ENCODE measurements at places on chromosomes 12 and 14. TPM values are rescaled to one million over a fixed set of nuclear protein-coding genes. Genes with fewer than 3 reads are reported as not detected.
A peak's percentile ranks its signal among the peaks of the same experiment; 100 is the strongest.

Gene SLC39A5
- 1.8 TPM for total RNA-seq

DNA sequence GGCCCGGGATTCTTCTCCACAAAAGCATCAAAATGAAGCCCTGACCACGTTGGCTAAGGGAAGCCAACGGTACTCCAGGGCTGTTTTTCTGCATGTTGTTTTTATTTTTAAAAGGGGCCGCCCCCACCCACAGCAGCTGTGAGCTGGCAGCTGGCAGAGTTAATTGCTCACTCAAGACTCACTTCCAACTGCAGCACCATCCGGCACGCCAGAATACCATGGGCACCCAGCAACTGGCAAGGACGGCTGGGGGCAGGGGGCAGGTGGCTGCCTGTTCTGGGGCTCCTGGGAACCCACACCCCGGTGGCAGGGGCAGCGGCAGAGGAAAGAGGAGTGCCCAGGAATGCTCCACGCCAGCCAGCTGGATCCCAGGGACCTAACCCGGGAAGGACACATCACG is 44.3 kb downstream of the NCOR2 start:
- H3K27ac ChIP-seq = no peak overlapping the region
- H3K27me3 ChIP-seq = no peaks in the 10 kb centered on the region
- peaks cover 4% of the 10 kb centered on the region for H3K36me3 ChIP-seq
- peaks cover 47% of the 10 kb centered on the region for H3K4me1 ChIP-seq
- no peak overlapping the region for H3K4me3 ChIP-seq
- DNase-seq = peak; percentile 35

- H3K4me3 ChIP-seq = peak overlapping the region; percentile 98
- no peaks in the 10 kb centered on the region for H3K27me3 ChIP-seq
- H3K36me3 ChIP-seq = peaks cover 46% of the 10 kb centered on the region
- peak; percentile 69 for DNase-seq
These were observed 5.1 kb downstream of the ARHGDIB start for GRCh38 chr12:14956024-14956891.

- peak; percentile 40 for DNase-seq
- no peaks in the 10 kb centered on the region for H3K27me3 ChIP-seq
- peaks cover 6% of the 10 kb centered on the region for H3K36me3 ChIP-seq
- H3K4me1 ChIP-seq = peaks cover 57% of the 10 kb centered on the region
- H3K4me3 ChIP-seq = peak overlapping the region; percentile 91
- H3K27ac ChIP-seq = peak overlapping the region; percentile 57
These were observed 3.1 kb downstream of the DIP2B start for GRCh38 chr12:50507930-50508329.

- peaks cover 6% of the 10 kb centered on the region for H3K36me3 ChIP-seq
- H3K27ac ChIP-seq = no peak overlapping the region
- no peaks in the 10 kb centered on the region for H3K27me3 ChIP-seq
- no peak overlapping the region for H3K4me3 ChIP-seq
These were observed 41.9 kb downstream of the MMAB start for GRCh38 chr12:109531411-109531810.

- H3K36me3 ChIP-seq = peaks cover 5% of the 10 kb centered on the region
- H3K4me1 ChIP-seq = peaks cover 18% of the 10 kb centered on the region
- peak overlapping the region; percentile 82 for H3K27ac ChIP-seq
- peak; percentile 60 for DNase-seq
These were observed 593 bp downstream of the CFL2 start for GRCh38 chr14:34713681-34714319.

DNA sequence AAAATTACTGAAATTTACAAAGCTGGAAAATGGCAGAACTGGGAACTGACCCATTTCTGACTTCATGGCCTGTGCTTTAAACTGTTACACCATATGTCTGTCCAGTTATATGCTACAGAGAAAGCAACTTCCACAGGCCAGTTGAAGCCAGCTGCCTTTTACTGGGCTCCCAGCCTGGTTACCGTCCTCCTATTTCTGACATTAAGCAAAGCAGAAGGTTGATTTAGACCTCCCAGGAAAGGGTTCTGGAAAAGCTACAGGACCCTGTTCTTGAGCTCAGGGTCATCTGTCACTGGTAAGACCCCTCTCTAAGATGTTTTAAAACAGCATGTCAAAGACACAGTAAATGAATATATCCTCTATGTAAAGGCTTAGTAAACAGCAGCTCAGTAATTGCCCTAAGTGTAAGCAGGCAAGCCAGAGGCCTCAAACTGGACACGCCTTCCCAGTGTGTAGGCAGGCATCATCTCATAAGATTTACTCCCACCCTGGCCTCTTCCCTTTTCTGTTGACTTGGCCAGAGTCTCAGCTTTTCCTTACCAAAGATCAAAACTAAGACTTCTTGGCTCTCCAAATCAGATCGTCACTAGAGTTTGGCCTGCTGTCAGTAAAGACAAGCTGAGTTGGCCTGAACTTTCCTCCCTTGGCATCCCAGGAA is 55.4 kb upstream of the RNU6-8 start:
- H3K27me3 ChIP-seq = no peaks in the 10 kb centered on the region
- H3K4me1 ChIP-seq = peaks cover 10% of the 10 kb centered on the region
- H3K27ac ChIP-seq = no peak overlapping the region
- DNase-seq = no peak

GRCh38 chr12:62998454-62998853 is 63.5 kb upstream of the PPM1H start:
- no peak overlapping the region for H3K4me3 ChIP-seq
- no peaks in the 10 kb centered on the region for H3K36me3 ChIP-seq
- H3K4me1 ChIP-seq = no peaks in the 10 kb centered on the region
- DNase-seq = no peak

DNA sequence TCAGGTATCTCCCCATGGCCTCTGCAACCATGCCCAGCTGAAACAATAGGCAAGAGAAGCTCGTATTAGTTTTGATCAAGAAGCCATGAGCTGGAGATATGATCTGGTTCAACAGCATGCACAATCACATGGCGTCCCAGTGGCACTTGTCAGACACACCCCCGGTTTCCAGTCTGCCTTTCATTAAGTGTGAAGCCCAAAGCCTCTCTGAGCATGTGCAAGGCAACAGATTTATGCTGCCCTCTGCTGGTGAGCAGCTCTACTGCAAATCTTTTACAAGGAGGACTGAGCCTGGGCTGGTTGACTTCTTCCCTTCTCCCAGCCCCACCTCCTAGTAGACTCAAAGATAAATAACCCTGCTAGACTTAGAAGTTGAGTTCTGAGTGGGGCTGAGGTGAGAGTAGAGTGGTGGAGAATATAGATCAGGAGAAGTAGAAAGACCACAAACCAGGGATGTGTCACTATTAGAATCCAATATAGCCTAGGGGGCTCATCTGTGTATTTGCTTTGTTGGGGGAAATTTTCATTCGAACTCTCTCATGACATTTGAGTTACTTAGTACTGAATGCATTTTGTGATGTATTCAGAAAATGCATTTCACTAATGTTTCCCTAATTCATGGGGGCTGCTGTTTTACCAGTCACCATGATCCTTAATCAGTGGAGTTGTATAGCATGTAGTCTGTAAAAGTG is 53.7 kb upstream of the MBIP start:
- H3K4me1 ChIP-seq = no peaks in the 10 kb centered on the region

Measured in activated naive CD4-positive, alpha-beta T cell treated with anti-CD3 and anti-CD28 coated beads for 36 hours (primary cell).